ENCODE measurements at places on chromosomes 4 and X.

GRCh38 chrX:151975736-151976275 lies 1.3 kb upstream of the GABRE start:
- DNase-seq: no peak

GRCh38 chrX:40201329-40201885 lies 103.6 kb upstream of the BCOR start:
- peak; percentile 66 for DNase-seq

DNA sequence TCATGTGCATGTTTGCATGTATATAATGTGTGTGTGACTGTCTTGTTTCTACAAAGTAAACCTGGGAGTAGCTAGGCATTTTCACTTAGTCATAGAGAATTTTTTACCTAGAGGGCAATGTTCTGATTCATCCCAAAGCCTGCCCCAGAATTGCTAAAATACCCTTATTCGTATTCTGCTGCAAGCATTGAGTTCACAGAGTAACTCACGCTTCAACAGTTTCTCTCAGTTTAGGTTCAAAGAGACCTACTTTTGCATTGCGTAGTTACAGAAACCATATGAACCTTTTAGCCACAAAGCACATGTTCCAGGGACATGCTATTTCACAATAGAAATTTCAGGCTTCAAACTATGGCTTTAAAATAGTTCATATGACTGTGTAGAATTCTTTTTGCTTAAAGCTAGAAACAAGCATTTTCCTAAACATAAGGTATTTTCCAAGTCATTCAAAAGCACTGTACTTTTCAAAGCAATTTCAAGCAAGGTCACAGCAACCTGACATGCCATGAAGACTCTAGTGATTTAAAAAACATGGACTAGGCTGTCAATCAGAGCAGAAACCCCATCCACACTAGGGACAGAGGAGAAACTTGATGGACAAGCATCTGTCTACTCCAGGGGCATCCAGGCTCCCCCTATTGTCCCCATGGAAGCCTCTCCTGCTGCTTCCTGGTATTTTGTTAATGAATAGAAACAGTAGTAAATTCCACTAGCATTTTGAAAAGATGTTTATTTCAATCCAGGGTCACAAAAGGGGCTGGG lies 81.5 kb upstream of the MAPK10 start:
- DNase-seq: no peak

DNA sequence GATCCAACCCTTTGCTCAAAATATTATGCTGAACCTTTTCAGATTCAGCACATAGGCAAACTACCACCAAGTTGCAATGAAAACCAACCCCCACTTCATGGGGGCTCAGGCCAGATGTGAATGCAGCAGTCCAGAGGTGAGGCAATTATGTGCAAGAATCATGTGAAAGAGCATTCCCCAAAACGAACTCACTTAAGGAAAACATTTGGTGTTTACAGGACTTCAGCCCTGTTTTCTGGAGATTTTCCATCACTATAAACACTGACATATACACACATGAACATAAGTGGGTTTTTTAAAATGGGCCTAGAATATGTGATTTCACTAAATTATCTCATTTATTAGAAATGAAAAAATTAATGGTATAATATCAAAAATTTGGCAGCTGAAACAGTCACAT lies 31.5 kb downstream of the BMP3 start:
- no peak for DNase-seq

- DNase-seq: peak; percentile 92
Measured at GRCh38 chr4:90542216-90542615, 415.0 kb downstream of the CCSER1 start.
